ENCODE measurements at places on chromosomes 1 and 21.

DNA sequence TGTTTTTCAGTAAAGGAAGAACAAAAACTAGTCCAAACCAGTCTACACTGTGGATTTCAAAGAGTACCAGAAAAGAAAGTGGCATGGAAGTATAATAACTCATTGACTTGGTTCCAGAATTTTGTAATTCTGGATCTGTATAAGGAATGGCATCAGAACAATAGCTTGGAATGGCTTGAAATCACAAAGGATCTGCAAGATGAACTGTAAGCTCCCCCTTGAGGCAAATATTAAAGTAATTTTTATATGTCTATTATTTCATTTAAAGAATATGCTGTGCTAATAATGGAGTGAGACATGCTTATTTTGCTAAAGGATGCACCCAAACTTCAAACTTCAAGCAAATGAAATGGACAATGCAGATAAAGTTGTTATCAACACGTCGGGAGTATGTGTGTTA lies 21.3 kb downstream of the CHODL start:
- no peak for DNase-seq

GRCh38 chr1:164662955-164663354 lies 104.0 kb downstream of the PBX1 start:
- DNase-seq = no peak

- no peak for DNase-seq
Measured at GRCh38 chr1:78096017-78096416, 50.3 kb downstream of the GIPC2 start.

DNA sequence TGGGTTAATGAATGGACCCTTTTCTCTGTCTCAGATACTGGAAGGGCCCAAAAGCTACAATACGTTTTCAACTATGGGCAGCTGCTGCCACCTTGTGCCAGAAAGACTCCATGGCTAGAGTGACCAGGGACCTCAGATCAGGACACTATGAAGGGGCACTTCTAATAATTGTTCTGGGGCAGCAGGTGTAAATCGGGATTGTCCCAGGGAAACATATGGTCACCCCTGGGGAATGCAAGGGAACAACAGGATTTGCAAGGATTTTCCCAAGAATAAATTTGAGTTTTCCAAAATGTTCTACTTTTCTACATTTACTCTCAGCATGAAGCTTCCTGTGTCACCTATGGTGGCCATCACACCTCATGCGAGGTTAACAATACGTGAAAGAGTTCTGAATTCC lies 12.0 kb upstream of the FCAMR start:
- DNase-seq = peak; percentile 52

DNA sequence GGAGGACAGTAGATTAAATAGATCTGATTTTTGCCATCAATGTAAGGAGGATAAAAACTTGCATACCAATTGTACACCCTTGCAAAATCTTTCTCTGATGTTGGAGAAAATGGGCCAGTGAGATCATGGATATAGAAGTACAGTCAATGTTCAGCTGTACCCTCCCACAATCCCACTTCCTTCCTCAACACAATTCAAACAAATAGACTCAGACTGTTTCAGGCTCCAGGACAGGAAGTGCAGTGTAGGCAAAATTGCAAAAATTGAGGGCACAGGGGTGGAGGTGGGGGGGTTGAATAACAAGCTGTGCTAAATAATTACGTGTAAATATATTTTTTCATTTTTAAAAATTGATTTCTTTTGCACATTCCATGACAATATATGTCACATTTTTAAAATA lies 3.9 kb upstream of the IFI44 start:
- DNase-seq = no peak

DNA sequence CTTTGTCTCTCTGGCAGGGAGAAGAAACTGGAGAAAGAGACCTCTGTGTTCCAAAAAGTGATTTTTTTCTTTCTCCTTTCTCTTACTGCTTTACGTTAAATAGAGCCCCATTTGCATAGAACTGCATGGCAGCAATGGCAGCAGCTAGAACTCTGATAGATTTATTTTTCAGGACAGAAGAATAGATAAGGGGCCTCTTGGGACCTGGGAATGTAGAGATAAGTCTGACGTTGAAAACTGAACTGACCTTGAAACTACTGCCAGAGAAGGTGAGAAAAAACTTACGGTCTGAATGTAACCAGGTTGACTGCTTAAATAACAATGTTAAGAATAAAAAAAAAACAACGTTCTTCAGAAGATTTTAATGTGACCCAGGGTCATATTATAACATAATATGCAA lies 25.4 kb upstream of the B3GALT5 start:
- DNase-seq = no peak

- DNase-seq = no peak
Measured at GRCh38 chr1:7256526-7256925, 471.3 kb downstream of the CAMTA1 start.

DNA sequence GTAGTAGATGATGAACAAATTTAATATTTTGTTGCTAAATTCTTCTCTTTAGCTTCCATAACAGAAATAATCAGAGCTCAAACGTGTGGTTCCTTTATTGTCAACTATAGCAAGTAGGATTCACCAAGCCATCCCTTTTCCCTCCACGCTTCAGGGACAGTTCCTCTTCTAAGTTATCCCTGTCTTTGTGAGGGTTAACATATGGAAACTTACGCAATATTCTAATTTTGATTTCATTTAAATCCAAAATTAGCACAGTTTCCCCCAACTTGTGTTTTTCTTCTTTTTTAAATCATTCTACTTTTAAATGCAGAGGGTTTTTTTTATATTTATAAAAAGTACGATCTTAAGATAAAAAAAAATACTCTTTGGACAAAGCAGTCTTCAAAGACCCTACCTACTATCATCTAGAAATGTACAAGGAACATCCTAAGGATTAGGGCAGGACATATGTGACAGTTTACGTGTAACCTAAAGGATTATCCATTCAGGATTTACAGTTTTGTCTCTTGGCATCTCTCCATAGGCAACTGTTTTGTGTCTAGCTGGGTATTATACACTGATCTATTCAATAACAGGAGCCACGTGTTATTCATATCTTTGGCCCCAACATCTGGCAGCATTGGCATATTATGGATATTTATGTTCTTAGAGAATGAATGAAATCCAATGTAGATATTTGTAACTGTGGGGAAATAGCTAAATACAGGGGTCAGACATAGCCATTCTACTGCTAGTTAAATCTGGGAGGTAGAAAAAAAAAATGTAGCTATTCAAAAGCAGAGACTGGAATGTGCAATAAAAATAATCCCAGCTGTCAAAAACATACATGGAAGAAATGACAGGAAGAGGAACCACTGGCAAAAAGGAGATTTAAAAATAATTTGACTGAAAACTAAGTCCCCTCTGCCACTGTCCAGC lies 272.9 kb downstream of the NEGR1 start:
- no peak for DNase-seq

GRCh38 chr1:247212627-247213617 lies 41.1 kb upstream of the ZNF124 start:
- no peak for DNase-seq

Measured in EL (cell line).